ENCODE measurements at places on chromosomes 3 and 15.

GRCh38 chr15:60721257-60721626 lies 242.3 kb upstream of the ICE2 start:
- no peak for DNase-seq

GRCh38 chr3:39558775-39559306 lies 91.4 kb downstream of the MOBP start:
- no peak for DNase-seq

DNA sequence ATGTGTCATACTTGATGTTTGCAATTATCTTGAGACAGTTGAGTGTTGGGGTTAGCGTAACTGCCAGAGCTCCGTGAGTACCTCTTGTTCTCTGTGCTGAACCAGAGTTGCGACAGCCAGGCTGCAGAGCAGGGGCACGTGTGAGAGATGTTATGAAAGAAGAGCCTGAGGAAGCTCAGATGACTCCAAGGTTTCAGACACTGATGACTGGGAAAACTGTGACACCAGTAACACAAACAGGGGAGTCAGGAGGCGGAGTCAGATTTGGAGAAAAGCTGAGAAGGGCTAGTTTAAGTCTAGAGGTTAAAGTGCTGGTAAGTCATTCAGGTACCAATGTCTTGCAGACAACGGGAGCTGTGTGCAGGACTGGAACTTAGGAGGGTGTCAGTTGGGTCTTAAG lies 45.0 kb downstream of the BLM start:
- no peak for DNase-seq

GRCh38 chr15:83960192-83960829 lies 275.3 kb upstream of the GOLGA6L4 start:
- DNase-seq, result no peak

GRCh38 chr15:28912422-28912821 lies 26.6 kb downstream of the APBA2 start:
- DNase-seq, result no peak

GRCh38 chr3:114351123-114351821 lies 57.4 kb downstream of the TIGIT start:
- no peak for DNase-seq

DNA sequence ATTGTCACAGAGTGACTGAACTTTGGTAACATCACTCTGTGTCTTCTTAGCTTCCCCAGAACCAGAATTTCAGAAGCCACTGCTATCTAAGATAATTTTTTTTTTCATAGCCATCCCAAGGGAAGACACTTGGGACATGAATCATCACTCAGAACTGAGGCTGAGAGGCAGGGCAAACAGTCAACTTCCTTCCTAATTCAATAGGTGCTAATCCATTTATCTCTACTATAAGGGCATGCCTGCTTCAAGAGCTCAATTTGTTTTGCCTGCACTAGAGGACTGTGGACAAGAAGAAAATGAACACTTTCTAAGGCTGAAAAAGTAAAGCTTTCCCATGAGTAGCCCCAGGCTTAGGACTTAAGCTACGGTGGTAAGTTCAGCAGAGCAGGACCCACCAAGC lies 56.7 kb upstream of the MYRIP start:
- no peak for DNase-seq

- DNase-seq, result no peak
Measured at GRCh38 chr3:73868688-73869315, 244.1 kb upstream of the PDZRN3 start.

DNA sequence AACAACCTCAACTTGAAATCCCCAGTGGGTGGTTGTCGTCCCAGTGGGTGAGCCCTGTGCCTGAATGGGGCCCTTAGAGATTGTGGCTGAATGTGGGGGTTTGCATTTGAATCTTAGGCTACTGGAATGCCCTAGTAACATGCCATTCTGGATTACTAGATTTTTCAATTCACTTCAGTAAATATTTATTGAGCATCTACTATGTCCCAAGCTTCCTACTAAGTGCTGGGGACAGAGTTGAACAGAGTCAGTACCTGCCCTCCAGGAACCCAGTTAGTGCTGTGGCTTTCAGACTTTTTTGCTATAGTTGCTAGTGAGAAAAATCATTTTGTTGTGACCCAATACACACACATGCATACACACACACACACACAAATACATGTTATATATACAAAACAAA lies 39.0 kb downstream of the CORO2B start:
- no peak for DNase-seq

DNA sequence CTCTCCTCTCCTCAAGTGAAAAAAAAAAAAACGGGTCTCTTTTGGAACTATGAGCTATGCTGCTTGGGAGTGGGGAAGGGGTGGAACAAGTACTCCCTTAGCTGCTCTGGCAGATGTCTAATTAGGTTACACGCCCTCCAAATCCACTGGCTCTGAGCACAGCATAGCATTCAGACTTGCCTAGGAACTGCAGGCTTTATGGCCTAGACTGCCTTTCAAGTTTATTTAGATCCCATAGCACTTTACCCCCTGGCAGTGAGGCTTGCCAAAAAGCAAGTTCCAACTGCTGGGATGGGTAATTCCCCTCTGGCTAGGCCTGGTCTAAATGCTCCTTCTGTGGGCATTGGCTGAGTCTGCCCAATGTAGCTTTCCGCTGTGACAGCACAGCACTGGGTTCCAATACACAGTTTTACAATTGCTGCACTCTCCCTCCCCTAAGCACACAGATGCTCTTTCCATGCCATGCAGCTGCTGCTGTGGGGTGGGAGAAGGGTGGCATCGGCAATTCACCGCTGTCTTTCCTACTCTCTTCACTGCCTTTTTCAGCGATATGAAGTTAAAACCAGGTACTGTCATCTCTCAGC lies 152.8 kb downstream of the KCNAB1 start:
- no peak for DNase-seq

DNA sequence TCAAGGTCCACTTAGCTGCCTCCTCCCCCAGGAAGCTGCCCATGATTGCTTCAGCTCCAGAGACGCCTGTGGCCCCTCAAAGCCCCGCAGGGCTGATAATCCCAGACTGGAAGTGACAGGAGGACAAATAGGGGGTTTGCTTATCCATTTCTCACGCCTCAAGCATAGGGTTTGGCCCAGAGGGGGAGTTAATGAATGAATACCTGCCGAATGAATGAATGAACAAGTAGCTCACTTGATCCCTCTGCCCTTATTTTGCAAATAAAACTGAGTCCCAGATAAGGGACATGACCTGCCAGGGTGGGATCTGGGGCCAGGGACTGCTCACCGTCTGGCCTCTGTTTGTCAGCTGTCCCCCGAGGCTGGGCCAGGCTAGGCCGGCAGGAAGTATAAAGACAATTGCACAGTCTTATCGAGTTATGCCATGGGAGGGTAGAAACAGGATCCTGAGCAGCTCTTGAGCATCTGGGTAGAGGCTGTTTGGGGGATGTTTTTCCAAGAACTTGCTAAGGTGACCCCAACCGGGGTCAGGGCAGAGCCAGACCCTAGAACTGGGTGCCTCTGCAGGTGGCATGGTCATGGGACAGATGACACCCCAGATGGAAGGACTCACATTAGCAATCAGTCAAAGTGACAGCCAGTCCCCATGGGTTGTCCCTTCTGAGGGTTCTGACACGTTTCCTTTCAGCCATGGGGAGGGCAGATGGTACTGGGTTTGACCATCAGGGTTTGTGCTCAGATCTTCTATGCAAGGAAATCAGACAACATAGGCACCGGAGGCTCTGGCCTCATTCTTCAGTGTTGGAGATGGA lies 45.0 kb downstream of the IQSEC1 start:
- no peak for DNase-seq

GRCh38 chr3:74447221-74447620 lies 167.2 kb downstream of the CNTN3 start:
- DNase-seq, result no peak

DNA sequence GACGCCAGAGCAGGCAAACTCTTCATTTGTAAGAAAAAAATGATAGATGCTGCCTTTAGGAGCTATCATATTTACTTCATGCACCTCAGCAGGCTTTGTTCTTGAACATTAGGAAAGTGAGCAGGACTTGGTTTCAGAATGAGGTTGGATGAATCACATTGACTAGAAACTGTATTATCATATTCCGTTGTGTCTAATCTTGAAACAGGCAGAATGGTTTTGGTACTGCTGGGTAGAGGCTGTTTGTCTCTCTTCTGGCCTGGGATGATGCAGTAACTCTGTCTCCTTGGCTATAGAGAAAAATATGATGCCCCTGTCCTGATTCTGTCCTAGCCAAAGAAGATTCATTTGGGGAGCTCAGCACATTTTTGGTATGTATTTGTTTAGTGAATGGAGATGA lies 344.2 kb upstream of the GRM7 start:
- no peak for DNase-seq

DNA sequence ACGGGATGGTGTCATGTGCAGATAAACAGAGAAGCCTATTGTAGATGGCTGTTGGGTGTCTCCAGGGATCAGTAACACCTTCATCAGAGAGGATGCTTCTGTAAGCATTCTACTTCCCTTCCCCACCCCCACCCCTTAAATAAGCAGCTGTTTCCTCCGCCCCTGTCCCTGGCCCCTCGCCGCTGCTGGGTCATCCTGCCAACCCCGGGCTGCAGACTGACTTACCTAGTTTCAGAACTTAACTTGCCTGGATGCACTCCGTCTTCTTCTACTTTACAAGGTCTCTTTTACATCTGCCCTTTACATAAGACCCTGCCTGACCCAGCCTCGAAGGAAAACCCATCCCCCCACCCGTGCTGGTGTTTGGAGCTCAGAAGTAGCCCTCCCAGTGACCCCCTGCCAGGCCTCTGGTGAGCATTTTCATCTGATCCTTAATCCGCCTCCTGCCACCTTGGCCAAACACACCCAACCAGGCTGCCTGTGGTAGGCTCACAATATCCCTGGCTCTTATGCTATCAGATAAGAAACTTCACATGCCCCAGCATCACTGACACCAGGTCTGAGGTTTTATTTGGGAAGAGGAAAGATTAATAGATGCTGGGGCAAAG lies 103.0 kb upstream of the HES1 start:
- no peak for DNase-seq

DNA sequence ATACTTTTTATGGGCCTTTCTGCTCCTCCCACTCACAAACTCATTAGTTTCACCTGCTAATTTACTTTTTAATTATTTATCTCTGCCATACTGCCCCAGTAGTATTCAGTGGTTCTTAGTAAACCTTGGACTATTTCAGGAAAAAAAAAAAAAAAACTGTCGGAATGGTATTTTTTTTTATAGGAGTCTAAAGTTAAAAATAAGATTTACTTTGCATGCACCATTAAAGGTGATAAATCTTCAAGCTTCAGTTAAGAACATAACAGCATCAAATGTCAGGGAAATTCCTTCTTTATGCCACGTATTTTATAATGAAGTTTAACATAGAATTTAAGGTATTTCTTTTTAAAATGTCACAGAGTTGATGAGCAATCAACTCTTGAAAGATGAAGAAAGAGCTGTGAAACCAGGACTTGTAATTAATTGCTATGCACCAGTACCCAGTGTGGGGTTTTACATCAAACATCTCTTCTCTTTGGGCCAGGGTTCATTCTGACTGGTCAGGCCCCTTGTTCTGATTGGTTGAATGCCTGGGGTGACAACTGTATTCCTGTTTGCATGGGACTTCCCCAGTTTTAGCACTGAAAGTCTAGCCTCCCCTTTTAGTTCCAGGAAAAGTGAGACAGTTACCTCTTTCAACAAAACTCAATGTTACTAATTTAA lies 40.3 kb upstream of the PTPRG start:
- DNase-seq, result peak; percentile 37
